Mesothelial cell of epicardium (in vitro differentiated cells): ENCODE measurements at places on chromosomes 3 and 15.

- DNase-seq, result no peak
These were observed 69.4 kb downstream of the ZBTB20 start for GRCh38 chr3:115077501-115078250.

- peak; percentile 75 for DNase-seq
These were observed 21.0 kb downstream of the RARB start for GRCh38 chr3:25448750-25449692.

GRCh38 chr15:96002890-96003859 is 327.3 kb upstream of the NR2F2 start:
- no peak for DNase-seq

GRCh38 chr3:186653080-186653707 is 12.6 kb upstream of the HRG start:
- DNase-seq, result no peak

DNA sequence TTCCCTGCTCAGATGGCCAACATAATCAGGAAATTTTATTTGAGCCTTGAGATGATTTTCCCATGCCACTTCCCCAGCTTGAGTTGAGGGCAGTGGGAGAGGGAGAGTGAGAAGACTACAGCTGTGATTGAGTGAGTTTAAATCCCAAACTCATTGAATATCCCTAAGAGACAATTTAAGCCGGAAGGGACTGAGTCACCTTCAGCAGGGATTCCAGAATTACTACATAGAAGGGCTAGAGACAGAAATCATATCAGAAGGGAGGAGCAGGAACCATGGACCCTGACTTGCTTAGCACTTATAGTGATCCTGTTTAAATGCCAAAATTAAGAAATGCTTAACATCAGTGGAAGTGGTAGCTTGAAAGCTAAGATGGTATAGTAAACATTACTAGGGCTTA is 312.2 kb upstream of the SLCO3A1 start:
- no peak for DNase-seq

DNA sequence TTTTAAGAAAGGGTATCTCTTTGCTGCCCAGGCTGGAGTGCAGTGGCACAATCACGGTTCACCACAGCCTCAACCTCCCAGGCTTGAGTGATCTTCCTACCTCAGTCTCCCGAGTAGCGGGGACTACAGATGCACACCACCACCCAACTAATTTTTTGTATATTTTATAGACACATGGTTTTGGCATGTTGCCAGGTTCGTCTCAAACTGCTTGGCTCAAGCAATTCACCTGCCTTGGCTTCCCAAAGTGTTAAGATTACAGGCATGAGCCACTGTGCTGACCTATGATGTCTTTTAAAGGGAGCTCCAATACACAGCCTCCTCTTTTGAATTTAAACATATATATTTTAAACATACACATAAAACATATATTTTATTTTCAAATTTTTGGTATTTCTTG is 60.9 kb downstream of the SLC9C1 start:
- DNase-seq, result no peak
